Daoy (cell line): ENCODE measurements at places on chromosomes 2 and 18. TPM values are rescaled to one million over a fixed set of nuclear protein-coding genes. Genes with fewer than 3 reads are reported as not detected.

DNA sequence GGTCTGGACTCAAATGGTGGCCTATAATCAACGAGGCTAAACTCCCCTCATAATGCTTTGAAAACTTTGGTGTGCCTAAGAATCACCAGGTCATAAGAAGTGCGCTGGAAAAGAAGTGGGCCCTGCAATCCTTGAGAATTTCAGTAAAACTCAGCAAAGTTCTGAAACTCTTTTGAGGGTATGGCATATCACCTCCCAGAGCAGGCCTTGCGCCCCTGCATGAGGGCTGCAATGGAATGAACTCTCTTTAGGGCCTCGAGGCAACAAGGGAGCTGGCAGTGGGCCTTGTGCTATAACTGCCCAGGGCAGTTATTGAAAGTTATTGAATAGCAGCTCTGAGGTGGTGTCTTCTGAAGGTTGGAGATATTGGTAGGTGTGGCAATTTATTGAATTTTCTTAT lies 34.5 kb upstream of the AFF3 start:
- DNase-seq = no peak

DNA sequence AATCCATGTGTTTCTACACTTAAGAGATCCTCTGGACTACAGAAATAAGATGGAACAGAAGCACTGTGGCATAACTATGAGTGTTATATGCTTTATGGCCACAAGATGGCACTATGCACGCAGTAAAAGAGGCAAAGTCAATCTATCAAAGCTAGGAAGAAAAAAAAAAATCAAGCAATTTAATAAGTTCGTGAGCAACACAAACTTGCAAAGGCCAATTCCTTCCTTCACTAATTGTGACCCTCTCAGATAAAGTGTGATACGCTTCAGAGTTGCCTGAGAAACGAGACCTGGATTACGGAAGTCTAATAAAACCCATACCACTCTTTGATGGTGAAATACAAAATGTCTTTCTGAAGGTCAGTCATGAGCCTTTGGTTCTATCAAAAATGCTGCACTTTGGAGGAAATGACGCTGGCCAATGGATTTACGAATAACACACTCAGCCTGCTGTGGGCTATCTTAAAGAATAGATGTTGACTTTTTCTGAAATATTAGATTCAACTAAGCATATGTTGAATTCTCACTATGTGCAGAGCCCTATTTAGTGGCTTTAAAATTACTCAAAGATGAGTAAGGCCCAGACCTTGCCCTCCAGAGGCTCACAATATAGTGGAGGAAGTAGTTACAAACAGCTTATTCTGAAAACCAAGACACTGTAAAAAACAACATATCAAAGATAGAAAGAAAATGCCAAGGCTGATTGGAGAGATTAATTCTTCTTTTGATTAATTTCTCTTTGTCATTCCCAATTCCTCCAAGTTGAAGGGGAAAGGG lies 35.5 kb upstream of the TTR start:
- peak; percentile 48 for DNase-seq

DNA sequence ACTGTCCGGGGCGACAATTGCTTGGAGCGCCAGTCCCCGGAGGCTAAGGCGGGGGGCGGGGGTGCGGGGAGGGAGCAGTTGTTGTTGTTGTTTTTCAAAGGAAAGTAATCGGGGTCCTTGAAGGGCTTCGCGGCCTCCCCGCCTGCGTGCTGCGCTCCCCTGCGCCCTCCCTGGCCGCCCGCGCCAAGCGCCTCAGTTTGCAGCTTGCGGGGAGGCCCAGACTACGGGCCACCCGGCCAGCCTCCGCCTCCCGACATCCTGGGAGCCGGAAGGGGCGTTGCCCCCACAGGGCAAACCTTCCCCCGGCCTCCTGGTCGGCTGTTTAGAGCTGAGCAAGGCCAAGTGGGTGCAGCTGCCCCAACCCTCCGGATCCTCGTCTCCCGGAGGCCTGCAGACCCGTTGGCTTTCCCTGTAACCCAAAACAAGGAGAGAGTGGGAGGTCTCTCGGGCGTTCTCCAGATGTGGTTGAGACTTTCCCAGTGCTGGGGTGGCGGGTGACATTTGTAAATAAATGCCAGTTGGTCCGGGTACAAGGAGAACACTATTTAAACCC lies 3.7 kb upstream of the SIX3 start:
- DNase-seq = peak; percentile 57

Gene NEU2
- not detected in 2 replicates for total RNA-seq

Gene CXXC1
- 35.6 and 36.1 TPM in 2 replicates for total RNA-seq

DNA sequence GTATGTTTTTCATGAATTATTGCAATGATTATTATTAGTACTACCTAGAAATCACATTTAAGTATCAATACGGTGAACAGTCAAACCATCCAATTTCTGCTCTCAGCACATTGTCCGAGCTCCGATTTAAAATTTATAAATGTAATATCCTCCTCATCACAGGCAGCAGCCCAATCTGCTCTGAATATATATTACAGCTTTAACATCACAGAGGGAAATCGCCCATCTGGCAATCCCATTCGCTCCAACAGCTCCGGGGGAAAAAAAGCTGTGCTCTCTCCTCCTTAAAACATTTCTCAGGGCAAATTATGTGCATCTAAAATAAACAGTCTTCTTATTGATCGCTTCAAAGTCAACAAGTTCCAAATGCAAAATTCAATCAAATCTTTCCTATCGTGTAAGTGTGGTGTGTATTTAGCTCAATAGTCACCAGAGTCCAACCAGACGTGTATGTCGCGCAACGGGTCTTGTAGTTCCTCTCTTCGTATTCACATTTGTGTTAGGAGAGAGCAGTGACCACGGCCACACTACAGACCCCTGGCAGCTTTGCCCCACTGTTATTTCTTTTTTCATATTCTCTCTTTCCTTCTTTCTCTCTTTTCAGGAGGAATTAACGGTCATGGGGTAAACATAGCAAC lies 2.4 kb downstream of the FIGN start:
- DNase-seq = no peak

- DNase-seq = no peak
Measured at GRCh38 chr2:115541814-115542213, 1099.4 kb downstream of the DPP10 start.

- no peak for DNase-seq
Measured at GRCh38 chr2:234555616-234556249, 58.9 kb upstream of the ARL4C start.

DNA sequence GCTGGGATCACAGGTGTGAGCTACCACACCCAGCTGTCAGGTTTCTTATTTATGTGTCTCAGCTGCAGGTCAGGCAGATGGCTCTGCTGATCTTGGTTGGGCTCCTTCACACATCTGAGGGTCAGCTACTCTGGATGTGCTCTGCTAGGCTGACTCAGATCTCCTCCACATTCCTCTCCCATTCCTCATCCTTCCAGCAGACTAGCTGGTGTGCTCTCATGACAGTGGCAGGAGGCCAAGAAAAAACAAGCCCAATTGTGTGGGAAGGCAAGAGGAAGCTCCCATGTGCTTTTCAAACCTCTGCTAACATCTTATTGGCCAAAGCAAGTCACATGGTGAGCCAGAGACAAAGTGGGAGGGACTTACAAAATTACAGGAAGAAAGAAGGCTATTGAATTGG lies 11.7 kb upstream of the MSH6 start:
- DNase-seq = peak; percentile 91

Gene SALL3
- total RNA-seq = 2.8 and 4.1 TPM in 2 replicates

Gene LYPD6B
- 8.0 and 10.2 TPM in 2 replicates for total RNA-seq
